ENCODE measurements at places on chromosomes 6 and 20.

- no peak for DNase-seq
Measured at GRCh38 chr6:2103765-2104523, 141.5 kb downstream of the GMDS start.

GRCh38 chr6:136511397-136511796, 38.8 kb downstream of the MAP7 start:
- no peak for DNase-seq

DNA sequence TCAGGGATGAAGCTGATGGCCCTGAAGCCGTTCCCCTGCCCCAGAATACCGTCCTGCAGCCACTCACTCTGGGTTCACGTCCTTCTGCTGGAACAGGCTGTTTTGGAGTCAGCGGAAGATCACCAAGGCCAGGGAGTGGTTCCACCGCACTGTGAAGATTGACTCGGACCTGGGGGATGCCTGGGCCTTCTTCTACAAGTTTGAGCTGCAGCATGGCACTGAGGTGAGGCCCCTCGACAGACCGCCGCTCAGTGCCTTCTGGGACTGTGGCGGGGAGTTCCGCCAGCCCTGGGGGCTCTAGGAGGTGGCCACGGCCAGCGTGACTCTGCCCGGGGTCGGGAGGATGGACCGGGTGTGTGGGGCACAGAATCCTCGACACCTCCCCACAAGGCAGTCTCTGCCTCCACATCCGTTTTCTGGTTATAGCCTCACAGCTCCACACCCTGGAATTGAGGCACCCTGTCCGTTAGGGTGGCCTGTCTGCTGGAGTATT, 4.1 kb upstream of the C20orf204 start:
- no peak for DNase-seq

DNA sequence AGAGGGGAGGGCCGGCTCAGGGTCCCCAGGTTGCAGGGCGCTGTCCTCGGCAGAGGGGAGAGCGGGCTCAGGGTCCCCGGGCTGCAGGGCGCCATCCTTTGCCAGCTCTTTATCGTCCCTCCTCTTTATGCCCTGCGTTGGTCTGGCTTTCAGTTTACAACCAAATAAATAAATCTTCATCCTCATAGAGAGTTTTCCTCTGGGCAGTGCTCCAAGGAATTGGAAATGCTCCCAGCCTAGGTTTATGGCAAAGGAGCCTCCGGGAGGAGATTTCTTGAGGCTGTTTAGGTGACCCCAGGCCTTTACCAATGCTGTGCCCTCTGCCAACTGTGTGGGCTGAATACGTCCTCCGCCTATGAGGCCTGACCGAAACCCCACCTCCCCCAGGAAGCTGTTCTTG, 60.2 kb downstream of the CHMP4B start:
- no peak for DNase-seq

DNA sequence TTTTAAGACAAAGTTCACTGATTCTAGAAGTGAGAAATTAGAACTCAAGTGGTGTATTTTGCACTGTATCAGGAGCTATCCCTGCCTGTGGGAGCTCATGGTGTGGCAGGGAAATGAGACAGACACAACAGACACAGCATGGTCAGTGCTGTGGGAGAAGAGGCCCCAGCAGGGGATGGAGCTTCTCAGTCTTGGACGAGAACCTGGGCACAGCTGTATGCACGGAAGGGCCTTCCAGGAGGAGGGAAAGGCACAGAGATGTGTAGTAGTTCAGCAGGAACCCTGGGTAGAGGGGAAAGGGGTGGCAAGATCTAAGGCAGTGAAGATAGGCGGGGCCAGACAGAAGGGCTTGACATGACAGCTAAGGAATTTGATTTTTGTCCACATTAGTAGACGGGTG, 48.8 kb upstream of the KIF25 start:
- DNase-seq = no peak

DNA sequence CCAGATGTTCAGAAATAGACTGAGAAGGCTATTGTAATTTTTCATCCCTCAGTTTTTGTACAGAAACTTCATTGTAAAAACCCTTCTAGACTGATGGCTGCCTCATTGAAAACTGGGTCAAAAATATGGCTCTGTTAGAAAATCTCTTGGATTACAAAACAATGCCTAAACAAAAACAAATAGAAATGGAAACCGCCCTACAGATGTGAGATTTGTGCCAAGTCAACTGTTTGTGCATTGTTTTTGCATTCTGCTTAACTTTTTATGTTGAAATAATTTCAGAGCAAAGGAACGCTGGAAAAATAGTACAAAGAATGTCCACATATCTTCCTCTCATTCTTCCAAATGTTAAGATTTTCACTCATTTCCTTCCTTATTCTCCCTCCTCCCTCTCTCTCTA, 425.1 kb downstream of the FOXA2 start:
- DNase-seq = no peak

DNA sequence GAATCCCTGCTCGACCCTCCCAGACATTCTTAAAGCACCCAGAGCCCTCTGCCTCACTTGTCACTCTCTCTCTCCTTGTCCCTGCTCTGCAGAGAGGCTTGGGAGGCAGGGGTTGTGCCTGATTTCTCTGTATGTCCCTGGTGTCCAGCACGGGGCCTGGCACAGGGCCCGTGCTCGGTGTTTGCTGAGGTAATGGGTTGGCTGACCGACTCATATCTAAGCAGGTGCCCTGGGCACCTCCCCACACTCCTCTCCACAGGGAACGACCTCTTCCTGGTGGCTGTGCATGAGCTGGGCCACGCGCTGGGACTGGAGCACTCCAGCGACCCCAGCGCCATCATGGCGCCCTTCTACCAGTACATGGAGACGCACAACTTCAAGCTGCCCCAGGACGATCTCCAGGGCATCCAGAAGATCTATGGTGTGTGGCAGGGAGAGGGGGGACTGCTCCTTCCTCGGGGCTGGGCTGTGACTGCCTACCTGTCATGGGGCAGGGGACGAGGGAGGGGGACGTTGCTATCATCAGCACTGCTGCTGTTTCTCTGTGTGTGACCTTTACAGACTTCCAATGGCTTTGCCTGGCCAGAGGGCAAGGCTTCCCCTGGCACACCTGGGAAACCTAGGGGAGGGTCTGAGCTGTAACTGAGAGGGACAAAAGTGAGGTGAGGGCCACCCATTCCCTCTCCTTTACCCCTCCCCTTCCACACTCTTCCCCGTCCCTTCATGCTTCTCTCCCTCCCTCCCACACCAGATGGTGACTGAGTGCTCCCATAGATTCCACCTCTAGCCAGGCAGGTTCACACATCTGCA, 14.2 kb downstream of the MMP24OS start:
- no peak for DNase-seq

GRCh38 chr20:11260611-11261010, 586.8 kb upstream of the JAG1 start:
- DNase-seq = no peak

- DNase-seq = peak; percentile 70
Measured at GRCh38 chr6:6686748-6687601, 98.5 kb downstream of the LY86 start.

- no peak for DNase-seq
Measured at GRCh38 chr6:106220485-106220884, 105.1 kb downstream of the ATG5 start.

GRCh38 chr6:50823094-50823920, 4.6 kb downstream of the TFAP2B start:
- no peak for DNase-seq

GRCh38 chr20:60252866-60253265, 294.6 kb downstream of the CDH26 start:
- no peak for DNase-seq

GRCh38 chr20:56205346-56205745, 43.2 kb upstream of the MC3R start:
- no peak for DNase-seq

DNA sequence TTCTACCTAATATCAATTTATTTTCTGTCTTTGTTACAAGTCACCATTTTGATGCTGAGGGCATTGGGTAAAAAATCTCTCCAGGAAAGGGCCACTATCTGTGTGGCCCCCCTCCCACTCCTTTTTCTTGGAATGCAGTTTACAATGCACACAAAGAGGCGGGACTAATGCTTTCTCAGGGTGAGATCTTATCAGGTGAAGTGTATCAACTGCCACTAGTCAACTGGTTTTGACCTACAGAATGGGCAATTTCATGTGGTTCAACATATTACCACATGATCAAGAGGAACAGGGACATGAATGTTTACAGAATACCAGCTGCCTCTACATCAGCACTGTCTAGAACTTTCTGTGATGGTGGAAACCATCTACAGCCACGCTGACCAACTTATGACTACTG, 3.7 kb downstream of the RRBP1 start:
- no peak for DNase-seq

GRCh38 chr6:130679684-130680083, 147.5 kb upstream of the SMLR1 start:
- DNase-seq = no peak

DNA sequence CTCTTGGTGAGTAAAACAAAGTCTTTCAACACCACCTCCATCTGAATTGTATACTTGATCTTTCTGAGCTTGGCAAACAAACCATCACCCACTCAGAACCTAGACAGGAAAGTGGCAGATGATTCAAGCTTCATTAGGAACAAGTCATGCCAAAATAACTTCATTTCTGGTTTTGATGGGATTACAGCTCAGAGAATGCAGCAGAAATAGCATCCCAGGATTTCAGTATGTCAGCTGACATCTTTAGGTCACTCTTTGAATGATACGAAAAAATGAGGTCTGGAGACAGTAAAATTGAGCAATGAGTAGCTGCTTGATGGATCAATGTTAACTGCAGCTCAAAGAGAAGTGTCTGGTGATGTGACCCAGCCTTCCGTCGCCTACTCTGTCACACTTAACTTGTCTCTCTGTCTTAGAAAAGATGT, 92.4 kb downstream of the GJA10 start:
- DNase-seq = no peak

DNA sequence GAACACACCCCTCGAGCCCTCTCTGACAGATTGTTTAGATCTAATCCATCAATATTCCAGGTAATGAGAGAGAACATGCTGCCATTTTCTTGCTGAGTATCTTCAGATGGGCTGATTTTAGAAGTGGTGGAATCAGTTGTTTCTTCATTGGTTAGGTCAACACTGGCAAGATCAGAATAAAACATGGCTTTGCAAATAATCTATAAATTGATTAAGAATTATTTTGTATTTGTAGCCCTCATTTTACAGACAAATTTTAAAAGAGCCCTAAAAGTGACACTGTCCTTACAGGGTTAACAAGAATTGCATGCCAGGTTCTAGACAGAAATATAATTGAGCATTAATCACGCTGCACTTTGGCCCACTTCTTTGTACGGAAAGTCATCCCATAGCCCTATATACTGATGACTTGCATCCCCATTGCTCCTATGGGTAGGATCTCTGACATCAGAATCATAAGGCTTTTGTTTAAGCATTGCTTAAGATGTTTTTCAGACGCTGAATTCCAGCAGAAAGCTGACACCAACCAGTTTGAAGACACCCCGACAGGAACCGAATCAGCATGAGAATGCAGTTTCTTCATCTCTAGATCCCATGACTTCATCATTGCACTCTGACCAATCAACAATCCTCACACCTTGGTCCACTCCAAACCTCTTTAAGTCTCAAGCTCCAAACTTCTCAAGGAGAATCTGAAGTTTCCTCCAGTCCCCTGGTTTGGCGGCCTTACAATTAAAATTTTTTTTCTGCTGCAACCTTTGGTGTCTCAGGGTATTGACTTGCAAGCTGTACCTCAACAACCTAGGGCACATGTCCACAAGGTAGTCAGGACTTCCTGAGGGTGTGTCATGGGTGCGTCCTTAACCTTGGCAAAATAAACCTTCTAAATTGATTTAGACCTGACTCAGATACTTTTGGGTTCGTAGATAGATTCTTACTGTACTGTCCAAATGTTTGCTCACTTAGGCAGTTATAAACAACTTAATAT, 7.8 kb downstream of the TDP2 start:
- DNase-seq = no peak

DNA sequence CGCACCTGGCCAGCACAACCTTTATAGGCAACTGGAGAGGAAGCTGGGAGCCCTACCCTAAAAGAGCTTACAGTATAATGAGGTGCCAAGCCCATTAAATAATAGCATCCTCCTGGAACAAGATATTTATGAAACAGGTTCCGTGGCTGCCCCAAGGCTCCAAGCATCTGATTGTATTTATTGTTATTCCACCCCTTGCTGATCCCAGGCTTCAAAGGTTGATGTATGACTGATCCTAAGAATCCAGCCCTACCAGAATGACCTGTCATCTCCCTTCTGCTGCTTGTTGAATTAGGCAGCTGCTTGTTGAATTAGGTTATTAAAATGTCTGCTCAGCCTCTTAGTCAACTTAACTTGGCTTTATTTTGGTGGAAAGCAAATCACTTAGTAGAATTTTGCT, 35.2 kb upstream of the SASH1 start:
- no peak for DNase-seq

DNA sequence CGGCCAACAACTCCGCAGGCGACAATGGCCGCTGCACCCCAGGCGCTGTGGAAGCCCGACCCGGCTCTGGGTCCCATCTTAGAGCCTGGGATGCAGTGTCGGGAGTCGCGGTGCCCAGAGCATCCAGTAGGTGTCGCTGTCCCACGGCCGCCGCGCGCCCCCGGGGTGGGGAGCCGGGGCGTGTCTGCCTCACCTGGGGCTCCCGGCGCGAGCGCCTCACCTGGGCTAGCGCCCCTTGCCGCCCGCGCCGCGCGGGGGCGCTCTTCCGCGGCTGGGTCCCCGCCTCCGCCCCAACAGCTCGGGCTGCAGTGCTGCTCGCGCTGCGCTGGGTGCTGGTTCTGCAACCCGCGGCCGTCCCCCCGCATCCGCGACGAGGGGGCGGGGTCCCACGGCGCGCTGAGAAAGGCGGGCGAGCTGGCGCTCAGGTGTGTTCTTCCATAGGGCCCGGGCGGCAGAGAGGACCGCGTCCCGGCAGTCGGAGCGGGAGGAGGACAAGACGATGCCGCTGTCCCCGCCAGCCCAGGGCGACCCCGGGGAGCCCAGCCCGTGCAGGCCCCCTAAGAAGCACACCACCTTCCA, at the start of gene CRYBG1:
Gene CRYBG1, plus strand, starts transcription at position 308 of the 579 bp plus-strand sequence. Its CDS starts 192 bp downstream, at position 500.
- DNase-seq = peak; percentile 86

- DNase-seq = no peak
Measured at GRCh38 chr20:35772563-35773058, 796 bp downstream of the PHF20 start.

- peak; percentile 55 for DNase-seq
Measured at GRCh38 chr20:51535075-51535386, 7.5 kb downstream of the NFATC2 start.

DNA sequence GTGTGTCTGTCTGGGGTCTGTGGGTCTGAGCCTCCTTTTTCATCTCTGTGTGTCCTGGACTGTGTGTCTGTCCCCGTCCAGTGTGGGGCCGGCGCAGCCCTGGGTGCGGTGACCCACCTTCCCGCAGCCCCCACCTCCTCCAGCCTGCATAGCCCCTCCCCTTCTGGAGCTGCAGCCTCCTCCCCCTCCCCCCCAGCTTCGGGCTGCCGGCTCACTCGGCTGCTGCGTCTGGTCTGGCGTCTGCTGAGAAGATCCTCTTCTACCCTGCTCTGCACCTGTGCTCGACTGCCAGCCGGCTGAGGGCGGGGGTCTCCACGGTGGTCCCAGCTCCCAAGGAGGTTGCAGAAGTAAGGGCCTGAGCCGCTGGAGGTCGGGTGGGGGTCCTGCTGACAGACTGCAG, 7.6 kb upstream of the LKAAEAR1 start:
- DNase-seq = no peak

DNA sequence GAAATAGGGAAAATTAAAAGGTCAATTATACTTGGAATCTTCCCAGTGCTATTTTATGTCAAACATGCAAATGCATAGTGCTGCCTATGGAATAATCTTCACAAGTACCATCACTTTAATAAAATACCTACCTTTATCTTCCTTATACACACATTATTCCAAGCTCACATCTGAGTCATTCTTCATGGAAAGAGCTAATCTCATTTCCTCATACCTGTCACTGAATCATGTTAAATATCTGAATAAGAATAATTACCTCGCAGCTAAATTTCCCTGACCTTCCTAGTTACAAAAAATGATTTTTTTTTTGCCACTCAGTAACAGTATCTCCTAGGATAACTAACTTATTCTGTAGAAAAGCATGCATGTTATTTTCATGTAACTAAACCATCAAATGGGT, 661.4 kb upstream of the HS3ST5 start:
- no peak for DNase-seq
